ENCODE measurements at places on chromosomes 3 and 15.
A peak's percentile ranks its signal among the peaks of the same experiment; 100 is the strongest.

DNA sequence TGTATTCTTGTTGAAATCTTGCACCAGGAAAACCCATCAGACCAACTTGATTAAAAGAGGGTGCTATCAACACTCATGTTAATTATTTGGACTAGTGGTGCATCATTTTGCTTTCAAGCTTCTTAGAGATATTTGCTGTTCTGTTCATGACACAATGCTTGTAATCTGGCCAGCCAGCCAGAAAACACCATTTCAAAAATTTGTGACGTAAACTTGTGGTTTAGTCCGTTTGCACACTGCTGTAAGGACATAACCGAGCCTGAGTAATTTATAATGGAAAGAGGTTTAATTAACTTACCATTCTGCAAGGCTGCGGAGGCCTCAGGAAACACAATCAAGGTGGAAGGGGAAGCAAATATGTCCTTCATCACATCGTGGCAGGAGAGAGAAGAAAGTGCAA lies 374.3 kb upstream of the TGFBR2 start:
- DNase-seq, result no peak

DNA sequence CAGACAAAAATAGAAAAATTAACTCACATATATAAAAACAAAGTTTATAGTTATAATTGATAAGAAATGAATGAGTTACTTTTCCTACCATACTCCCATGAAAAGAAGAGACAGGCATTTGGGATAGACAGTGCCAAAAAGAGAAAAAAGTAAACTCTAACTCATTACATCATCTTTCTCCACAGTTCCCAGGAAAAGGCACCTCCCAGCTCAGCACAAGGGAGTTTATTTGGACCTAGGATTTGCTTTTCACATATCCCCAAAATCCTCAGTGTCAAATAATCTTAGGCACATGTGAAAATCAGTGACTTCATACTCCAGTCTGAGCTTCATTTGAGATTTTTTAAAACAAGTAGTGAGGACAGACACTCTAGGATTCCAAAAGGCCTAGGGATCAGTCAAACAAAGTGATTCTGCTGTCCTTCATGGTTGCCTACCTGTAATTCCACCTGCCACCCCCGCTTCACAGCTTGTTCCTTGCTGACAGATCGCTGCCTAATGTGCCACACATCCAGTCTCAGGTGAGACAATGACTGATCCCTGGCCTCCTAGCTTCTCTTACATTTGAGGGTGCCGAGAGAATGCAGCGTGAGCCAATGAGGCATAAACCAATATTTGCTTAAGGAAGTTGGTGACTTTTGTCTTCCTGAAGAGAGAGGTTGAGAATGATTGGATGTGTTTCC lies 573.7 kb downstream of the TBL1XR1 start:
- DNase-seq, result no peak

DNA sequence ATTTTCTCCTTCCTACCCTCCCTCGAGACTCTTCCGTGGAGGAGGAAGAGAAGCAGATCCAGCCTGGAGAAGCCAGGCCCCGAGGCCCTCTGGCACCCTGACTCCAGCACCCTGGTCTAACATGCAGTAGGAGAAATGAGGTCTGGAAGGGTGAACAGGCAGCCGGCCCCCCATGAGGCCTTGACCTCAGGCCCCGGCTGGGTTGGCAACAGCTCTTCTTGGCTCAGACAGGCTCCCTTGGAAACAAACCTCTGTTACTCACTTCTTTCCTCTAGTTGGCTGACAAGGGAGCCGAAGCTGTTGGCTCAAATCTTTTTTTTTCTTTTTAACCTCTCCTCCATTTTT lies 73.4 kb downstream of the CPN2 start:
- no peak for DNase-seq

- peak; percentile 6 for DNase-seq
These were observed 14.5 kb downstream of the SLC6A20 start for GRCh38 chr3:45781841-45782240.

GRCh38 chr15:46126581-46126980 lies 491.8 kb downstream of the SQOR start:
- DNase-seq, result no peak

Data from activated naive CD4-positive, alpha-beta T cell treated with anti-CD3 and anti-CD28 coated beads, Interleukin-2, amount 10 ng/mL, durations not matched to agents 7 days and 5 days (primary cell).